ENCODE measurements at places on chromosomes 3 and 15.

DNA sequence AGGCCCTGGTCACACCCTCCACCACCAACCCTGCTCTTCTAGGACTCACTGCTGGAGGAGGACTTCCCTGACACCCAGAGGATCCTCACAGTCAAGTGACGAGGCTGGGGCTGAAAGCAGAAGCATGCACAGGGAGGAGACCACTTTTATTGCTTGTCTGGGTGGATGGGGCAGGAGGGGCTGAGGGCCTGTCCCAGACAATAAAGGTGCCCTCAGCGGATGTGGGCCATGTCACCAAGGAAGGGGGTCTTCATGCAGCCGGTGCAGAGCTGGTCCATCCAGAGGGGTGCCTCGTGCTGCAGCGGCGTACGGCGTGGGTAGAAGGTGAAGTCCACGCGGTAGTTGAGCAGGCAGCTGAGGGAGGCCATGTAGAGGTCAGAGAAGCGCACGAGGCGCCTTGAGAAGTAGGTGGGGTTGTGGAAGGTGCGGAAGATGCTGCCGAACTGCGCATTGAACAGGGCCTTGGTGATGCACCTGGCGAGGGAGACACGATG lies 9.4 kb downstream of the NT5DC2 start:
- DNase-seq: no peak

- no peak for DNase-seq
Measured at GRCh38 chr15:39859636-39860035, 60.4 kb downstream of the GPR176 start.

GRCh38 chr3:115190747-115191146 lies 43.7 kb upstream of the ZBTB20 start:
- DNase-seq: no peak

GRCh38 chr3:72126441-72127223 lies 341.7 kb upstream of the PROK2 start:
- DNase-seq: no peak

GRCh38 chr3:194705761-194706160 lies 20.1 kb downstream of the FAM43A start:
- no peak for DNase-seq

- DNase-seq: no peak
Measured at GRCh38 chr3:124107104-124107890, 115.4 kb upstream of the ROPN1 start.

DNA sequence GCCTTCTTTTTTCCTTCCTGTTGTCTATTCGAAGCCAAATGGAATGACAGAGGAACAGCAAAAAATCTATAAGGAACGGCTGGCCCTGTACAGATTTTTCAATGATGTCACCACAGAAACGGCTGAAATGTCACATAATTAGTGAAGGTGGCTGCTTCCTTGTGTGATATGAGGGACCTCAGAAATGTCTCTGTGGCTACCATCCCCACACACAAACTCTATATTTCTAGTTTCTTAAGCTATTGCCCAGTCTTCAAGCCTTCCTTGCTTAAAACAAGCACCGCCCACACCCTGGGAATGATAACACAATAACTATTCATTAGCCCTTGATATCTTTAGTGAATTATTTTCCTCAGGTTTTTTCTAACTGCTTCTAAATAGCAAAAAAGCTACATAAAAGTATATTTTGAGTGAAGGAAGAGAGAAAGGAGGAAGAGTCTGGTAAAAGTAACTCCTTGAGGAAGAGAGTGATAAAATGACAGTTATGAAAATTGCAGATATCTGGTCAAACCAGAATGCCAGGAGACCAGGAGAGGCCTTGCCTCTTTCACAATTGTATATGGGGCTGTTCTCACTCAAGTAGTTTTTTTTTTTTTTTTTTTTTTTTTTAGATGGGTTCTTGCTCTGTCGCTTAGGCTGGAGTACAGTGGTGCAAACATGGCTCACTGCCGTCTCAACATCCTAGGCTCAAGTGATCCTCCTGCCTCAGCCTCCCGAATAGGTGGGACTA lies 38.7 kb downstream of the FMN1 start:
- no peak for DNase-seq

- DNase-seq: peak; percentile 30
Measured at GRCh38 chr3:20043396-20043795, 3.1 kb downstream of the KAT2B start.

DNA sequence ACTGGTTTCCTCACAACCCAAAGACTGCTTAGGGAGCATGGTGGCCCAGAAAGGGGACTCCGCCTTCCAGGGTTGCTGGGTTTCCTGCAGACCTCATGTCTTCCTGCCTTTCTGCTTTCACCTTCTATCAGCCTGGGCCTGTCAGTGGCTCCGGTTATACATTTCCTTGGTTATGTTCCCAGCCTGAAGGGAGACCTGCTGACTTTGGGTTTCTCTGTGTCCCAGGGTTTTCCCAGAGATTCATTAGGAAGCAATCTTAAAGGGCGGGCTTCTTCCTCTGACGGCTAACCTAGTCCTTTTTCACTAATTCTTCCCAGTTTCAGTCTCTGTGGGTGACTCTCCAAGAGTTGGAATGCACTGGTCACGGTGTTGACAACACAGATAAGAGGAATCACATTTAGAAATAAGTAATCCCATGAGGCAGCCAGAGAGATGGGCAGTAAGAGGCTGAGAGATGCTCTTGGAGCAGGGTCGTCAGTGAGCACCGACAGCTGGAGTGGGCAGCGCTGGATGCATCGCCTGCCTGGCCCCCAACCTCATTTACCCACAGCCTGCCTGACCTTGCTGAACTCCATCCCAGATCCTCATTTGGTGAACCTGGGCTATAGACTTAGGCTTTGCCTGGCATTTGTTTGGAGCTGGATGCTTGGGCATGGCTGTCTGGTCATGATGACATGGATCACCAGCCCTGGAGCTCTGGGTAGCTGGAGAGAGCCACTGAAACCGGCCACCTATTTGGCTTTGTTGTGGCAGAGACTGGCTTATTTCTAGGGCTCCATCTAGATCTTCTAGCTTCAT lies 10.0 kb upstream of the EHD4 start:
- no peak for DNase-seq

DNA sequence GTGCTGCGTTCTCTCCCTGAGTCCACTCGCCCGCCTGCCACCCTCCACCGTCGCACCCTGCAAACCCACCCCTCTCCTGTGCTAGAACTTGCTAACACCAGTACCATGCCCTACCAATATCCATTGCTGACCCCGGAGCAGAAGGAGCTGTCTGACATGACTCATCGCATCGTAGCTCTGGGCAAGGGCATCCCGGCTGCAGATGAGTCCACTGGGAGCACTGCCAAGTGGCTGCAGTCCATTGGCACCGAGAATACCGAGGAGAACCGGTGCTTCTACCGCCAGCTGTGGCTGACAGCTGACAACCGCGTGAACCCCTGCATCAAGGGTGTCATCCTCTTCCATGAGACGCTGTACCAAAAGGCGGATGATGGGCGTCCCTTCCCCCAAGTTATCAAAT lies 4.9 kb upstream of the ALAS1 start:
- no peak for DNase-seq

DNA sequence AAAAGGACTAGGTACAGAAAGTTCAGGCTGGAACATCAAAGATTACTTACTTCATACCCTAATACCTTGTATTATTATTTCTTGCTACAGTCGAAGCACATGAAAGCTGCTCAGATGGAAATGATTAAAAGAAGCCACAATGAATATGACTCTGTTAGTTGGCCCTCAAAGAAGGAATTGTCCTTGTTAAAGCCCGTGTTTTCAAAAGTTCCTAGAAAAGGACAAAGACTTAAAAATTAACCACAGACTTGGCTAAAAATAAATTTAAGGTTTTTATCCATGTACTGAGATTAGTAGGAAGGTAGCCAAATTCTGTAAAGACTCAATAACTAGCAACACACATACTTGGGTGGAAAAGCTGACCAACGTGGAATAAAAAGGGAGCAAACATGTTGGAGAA lies 251.0 kb upstream of the RARB start:
- no peak for DNase-seq

DNA sequence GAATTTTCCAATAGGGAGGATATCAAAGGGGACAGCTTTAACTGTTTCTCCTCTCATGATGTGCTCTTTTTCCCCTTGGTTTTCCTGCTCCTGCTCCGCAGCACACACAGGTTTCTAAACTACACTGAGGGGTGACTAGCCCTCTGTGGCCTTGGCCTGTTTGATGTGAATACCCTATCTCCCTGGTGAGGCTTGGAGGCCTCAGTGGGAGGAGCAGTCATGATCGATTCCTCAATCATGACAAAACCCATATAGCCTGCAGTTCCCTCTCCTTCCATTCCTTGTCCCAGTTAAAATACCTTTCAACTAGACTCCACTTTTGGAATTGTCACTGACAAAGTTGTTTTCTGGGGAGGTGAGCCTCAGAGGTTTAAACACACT lies 24.0 kb upstream of the USP3 start:
- no peak for DNase-seq

DNA sequence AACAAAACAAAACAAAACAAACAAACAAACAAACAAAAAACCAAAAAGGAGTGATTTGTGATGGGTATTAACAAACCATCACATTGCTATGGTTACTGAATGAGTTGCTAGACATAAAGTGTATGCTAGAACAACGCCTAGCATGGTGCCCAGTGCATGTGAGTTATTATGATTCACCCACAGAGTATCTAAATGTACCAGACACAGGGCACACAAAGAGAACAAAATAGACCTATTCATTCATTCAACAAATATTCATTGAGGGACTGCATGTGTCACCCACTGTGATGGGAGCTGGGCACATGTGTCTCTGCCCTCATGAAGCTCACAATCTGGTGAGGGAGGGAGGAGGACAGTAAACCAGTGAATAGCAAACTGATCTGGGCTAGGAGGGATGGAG lies 11.6 kb upstream of the ACAN start:
- DNase-seq: no peak

- no peak for DNase-seq
Measured at GRCh38 chr3:53068176-53068575, 22.3 kb upstream of the SFMBT1 start.

- no peak for DNase-seq
Measured at GRCh38 chr3:66998904-66999235, 763 bp downstream of the KBTBD8 start.

DNA sequence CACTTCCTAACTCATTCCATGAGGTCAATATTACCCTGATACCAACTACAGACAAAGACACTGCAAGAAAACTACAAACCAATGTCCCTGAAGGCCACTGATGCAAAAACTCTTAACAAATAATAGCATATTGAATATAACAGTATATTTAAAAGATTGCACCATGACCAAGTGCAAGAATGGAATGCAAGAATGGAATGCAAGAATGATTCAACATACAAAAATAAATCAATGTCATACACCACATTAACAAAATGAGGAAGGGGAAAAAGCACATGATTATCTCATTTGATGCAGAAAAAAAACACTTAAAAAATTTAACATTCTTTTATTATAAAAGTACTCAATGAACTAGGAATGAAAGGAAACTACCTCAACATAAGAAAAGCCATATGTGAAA lies 463.1 kb upstream of the NECTIN3 start:
- DNase-seq: no peak

DNA sequence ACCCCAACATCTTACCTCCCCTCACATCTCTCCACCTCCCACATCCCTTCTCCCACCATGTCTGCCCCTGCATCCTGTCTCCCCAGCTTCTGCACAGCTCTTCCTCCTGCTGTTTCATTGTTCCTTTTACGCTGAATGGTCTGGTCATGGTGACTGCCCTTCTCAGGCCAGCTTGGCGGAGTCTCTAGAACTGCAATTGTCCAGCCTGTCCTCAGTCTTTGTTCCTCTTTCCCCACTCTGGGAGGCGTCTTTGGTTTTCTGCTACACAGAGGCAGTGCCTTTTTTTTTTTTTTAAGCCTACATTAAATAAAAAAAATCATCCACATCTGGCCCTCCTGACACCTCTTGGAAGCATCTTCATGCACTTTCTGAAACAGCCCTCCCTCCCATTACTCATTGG lies 49.1 kb upstream of the SEC22A start:
- DNase-seq: no peak

GRCh38 chr3:105571005-105571404 lies 204.3 kb downstream of the ALCAM start:
- DNase-seq: no peak

DNA sequence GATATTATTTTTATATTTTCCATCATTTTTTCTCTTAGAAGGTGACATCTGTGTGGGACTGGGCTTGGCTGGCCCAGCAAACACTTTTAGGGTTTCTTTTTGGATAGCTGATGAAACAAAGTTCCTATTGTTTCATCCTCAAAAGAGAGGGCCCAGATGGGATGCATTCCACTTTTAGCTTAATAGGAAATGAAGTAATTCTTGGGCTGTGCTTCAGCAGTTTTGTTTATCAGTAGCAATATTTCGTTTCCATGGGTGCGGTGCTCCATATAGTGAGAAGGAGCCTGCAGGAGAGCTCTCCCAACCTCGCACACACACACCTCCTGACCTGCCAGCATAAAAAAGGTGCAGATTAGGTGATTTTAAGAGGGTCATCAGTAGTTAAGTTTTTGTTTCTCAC lies 147.5 kb downstream of the AKAP13 start:
- no peak for DNase-seq

DNA sequence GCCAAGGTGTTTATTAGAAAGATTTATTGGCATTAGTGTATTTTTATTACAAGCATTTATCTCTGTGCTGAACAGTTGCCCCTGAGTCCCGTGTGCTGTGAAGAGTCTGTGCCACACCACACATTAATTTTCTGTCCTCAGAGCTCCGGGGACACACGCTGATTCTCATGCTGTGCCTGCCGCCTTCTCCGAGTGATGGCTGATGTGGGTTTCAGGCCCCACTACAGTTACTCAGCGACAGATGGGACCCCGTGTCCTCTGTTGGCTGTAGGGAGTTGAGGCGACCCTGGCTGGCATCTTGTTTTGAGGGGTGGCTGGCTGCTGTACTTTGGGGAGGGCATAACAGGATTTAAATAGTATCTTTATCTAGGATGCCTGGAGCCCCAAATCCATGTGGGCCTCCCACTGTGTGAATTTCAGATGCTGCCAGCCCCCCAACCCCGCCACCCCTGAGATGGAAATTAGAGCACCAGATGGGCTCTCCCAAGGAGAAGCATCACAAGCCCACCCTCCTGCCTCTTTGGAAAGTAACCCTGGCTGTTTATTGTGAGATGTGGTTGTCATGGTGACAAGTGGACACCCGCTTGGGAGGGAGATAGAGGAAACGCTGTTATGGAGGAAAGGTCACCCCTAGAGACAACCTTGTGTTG lies 185.6 kb downstream of the APBA2 start:
- no peak for DNase-seq

GRCh38 chr3:96931119-96931862 lies 116.9 kb downstream of the EPHA6 start:
- DNase-seq: no peak

DNA sequence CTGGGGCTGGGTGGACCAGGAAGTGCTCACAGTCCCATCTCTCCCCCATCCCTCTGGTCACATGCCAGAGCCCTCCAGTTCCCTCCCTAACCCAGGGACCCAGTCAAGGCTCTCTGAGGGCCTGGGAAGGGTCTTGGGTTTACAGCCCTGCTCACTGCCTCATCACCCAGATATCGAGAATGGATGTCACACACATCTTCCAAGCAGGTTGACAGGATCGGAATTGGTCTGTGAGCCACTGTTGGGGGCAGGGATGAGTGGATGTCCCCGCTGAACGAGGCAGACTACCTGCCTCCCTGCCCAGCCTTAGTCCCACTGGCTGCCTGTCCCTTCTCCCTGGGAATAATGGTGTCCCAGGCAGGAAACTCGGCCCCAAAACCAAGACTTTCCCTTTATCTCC lies 20.0 kb upstream of the GOLGA6C start:
- no peak for DNase-seq

GRCh38 chr15:82986442-82986780 lies 401 bp downstream of the RAMAC start:
- DNase-seq: no peak

GRCh38 chr3:68706536-68706935 lies 225.8 kb downstream of the TAFA4 start:
- DNase-seq: no peak

- no peak for DNase-seq
Measured at GRCh38 chr15:93067649-93068085, 21.3 kb downstream of the RGMA start.

- no peak for DNase-seq
Measured at GRCh38 chr15:39593071-39593655, 12.3 kb downstream of the THBS1 start.
